ENCODE measurements at places on chromosomes 13 and 19.

DNA sequence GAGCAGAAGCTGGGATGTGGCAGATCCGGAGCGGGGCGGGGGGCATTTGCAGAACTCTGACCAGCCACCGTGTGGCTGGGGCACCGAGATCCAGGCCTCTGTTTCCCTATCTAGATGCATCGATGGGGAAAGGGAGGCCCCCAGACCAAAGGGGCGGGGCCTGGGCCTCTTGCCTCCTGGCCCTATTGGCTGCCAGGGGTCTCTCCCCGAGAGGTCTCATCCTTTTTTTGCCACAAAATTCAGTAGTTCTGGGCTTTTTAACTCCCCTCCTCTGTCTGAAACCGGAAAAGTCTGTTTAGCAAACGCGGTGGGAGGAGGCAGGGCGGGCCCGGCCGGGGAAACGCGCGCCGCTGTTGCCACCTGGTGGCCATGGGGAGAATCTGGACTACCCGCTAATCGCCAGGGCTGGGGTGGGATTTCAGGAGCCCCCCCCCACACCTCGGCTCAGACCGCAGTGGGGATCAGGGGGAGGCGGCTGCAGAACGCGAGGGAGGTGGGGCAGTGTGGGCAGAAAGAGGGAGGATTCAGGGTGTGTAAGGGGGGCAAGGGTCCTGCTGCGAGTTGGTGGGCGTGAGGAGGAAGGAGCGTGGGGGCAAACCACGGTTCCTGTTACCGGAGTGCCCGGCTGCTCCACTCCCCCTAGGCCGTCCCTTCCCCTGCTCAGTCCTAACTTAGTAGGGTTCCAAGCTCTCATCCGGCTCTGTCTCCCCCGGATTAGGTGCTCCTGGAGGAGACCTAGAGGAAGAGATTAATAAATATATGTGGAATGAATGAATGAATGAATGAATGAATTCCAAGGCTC is 28.3 kb downstream of the IL12RB1 start:
- no peaks in the 10 kb centered on the region for H3K36me3 ChIP-seq
- H3K4me3 ChIP-seq, result peak overlapping the region; percentile 18
- peaks cover 6% of the 10 kb centered on the region for H3K27me3 ChIP-seq
- peaks cover 6% of the 10 kb centered on the region for H3K4me1 ChIP-seq
- peak overlapping the region; percentile 39 for H3K27ac ChIP-seq
- peak; percentile 83 for DNase-seq

- no peak for DNase-seq
- H3K4me1 ChIP-seq, result no peaks in the 10 kb centered on the region
- H3K4me3 ChIP-seq, result no peak overlapping the region
- no peaks in the 10 kb centered on the region for H3K27me3 ChIP-seq
- no peak overlapping the region for H3K27ac ChIP-seq
- peaks cover 22% of the 10 kb centered on the region for H3K36me3 ChIP-seq
These were observed 6.8 kb upstream of the ZNF324 start for GRCh38 chr19:58460039-58460438.

DNA sequence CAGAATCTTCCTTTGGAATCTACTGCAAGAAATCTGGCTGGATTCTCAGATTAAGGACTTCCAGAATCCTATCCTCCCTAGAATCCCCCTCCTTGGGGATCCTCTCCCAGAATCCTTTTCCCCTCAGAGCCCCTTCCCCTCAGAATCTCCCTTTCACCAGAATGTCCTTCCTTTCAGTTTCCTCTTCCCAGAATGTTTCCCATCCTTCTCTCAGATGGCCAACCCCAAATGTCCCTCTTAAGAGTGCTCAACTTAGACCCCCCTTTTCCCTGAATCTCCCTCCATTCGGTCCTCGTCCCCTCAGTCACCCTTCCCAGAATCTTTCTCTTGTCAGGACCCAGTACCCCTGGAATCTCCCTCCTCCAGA is 584 bp upstream of the RPS16 start:
- H3K4me1 ChIP-seq, result peaks cover 18% of the 10 kb centered on the region
- peak overlapping the region; percentile 3 for H3K4me3 ChIP-seq
- H3K36me3 ChIP-seq, result peaks cover 30% of the 10 kb centered on the region
- DNase-seq, result no peak
- H3K27ac ChIP-seq, result peak overlapping the region; percentile 78

- no peak for DNase-seq
- no peak overlapping the region for H3K27ac ChIP-seq
- no peak overlapping the region for H3K4me3 ChIP-seq
- H3K27me3 ChIP-seq, result no peaks in the 10 kb centered on the region
- H3K4me1 ChIP-seq, result no peaks in the 10 kb centered on the region
- H3K36me3 ChIP-seq, result no peaks in the 10 kb centered on the region
These were observed 44.5 kb upstream of the KCTD15 start for GRCh38 chr19:33752018-33752800.

GRCh38 chr19:45117167-45117594 is 24.2 kb downstream of the PPP1R37 start:
- peaks cover 32% of the 10 kb centered on the region for H3K4me1 ChIP-seq
- H3K36me3 ChIP-seq, result peaks cover 4% of the 10 kb centered on the region
- H3K27ac ChIP-seq, result no peak overlapping the region
- no peak overlapping the region for H3K4me3 ChIP-seq
- peak; percentile 40 for DNase-seq

DNA sequence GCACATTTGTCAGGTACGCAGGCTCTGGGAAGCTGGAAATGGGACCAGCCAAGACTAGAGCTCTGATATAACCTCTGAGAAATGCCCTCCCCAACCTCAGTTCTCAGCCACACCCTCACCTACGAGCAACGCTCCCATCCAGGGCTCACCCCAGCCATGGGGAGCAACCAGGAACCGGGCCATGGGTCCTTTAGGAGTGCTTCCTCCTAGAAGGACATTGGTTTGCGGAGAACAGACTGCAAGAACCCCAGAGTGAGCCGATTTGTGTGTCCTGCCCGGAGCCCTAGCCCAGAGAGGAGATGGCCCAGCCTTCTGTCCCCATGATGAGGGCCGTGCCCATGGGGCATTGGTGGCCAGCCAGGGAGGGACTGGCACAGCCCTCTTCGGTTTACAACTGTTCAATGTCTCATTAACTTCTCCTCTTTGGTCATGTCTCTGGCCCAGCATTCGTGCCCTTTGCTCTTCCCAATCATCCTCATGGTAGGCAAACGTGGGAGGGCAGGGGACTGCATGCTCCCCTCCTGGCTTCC is 32.9 kb upstream of the IGSF23 start:
- H3K27me3 ChIP-seq, result peaks cover 7% of the 10 kb centered on the region
- H3K27ac ChIP-seq, result no peak overlapping the region
- no peak for DNase-seq
- H3K4me1 ChIP-seq, result no peaks in the 10 kb centered on the region

- no peak overlapping the region for H3K4me3 ChIP-seq
- H3K27ac ChIP-seq, result no peak overlapping the region
These were observed 27.2 kb downstream of the RCBTB2 start for GRCh38 chr13:48505597-48506091.

- peak; percentile 81 for DNase-seq
- H3K36me3 ChIP-seq, result no peaks in the 10 kb centered on the region
- H3K27me3 ChIP-seq, result peaks cover 25% of the 10 kb centered on the region
- no peak overlapping the region for H3K4me3 ChIP-seq
These were observed 173.4 kb downstream of the KATNAL1 start for GRCh38 chr13:30133996-30134395.

DNA sequence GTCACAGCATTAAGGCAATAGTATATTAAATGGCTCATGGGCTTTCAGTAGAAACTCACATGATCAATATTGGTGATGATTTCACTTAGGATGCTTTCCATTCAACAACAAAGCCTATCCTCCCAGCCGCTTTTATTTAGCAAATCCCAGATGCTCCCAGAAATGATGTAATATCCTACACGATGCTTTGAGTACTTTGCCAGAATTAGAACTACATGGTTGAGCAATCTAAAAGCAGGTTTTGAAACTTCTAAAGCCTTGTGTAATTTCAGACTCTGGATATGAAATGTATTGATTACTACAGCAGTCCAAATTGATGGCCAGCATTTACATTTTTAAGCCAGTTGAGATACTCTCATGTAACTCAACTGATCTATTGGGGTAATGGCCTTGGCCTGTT is 13.6 kb downstream of the DLEU7 start:
- no peaks in the 10 kb centered on the region for H3K4me1 ChIP-seq
- no peak overlapping the region for H3K4me3 ChIP-seq
- DNase-seq, result peak; percentile 62
- no peak overlapping the region for H3K27ac ChIP-seq
- no peaks in the 10 kb centered on the region for H3K36me3 ChIP-seq

GRCh38 chr13:110343241-110343865 is 36.3 kb downstream of the COL4A2 start:
- no peaks in the 10 kb centered on the region for H3K27me3 ChIP-seq
- H3K4me1 ChIP-seq, result peaks cover 51% of the 10 kb centered on the region
- DNase-seq, result no peak
- H3K4me3 ChIP-seq, result no peak overlapping the region

DNA sequence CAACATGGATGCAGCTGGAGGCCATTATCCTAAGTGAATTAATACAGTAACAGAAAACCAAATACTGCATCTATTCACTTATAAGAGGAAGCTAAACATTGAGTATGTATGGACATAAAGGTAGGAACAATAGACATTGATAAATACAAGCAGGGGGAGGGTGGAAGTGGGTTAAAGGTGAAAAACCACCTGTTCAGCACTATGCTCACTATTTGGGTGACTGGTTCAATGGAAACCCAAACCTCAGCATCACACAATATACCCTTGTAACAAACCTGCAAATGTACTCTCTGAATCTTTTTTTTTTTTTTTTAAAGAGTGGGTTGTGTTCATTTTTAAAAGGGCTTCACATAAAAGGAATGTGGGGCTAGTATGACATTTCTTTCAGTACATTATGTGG is 26.9 kb upstream of the CPB2 start:
- H3K4me1 ChIP-seq, result no peaks in the 10 kb centered on the region
- H3K4me3 ChIP-seq, result no peak overlapping the region
- no peaks in the 10 kb centered on the region for H3K36me3 ChIP-seq
- no peak for DNase-seq
- no peak overlapping the region for H3K27ac ChIP-seq

DNA sequence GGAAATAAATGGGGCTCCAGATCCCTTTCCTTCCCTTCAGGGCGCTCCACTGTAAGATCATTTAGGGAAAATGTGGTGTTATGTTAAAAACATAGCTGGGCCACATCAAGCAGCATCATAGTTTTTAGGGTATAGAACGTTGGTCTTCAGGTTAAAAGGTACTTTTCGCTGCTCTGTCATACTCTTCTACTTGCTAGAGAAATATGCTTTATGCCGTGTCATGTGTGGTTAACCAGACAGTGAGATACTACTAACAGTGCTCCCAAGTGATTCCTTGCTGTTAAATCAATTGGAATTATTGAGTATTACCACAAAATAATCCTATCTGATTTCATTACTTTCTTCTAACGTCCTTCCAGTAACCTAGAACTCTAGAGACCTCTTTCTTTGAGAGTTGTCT is 1.1 kb upstream of the NDFIP2 start:
- H3K4me1 ChIP-seq, result peaks cover 5% of the 10 kb centered on the region
- DNase-seq, result no peak
- H3K36me3 ChIP-seq, result no peaks in the 10 kb centered on the region
- H3K27ac ChIP-seq, result no peak overlapping the region

DNA sequence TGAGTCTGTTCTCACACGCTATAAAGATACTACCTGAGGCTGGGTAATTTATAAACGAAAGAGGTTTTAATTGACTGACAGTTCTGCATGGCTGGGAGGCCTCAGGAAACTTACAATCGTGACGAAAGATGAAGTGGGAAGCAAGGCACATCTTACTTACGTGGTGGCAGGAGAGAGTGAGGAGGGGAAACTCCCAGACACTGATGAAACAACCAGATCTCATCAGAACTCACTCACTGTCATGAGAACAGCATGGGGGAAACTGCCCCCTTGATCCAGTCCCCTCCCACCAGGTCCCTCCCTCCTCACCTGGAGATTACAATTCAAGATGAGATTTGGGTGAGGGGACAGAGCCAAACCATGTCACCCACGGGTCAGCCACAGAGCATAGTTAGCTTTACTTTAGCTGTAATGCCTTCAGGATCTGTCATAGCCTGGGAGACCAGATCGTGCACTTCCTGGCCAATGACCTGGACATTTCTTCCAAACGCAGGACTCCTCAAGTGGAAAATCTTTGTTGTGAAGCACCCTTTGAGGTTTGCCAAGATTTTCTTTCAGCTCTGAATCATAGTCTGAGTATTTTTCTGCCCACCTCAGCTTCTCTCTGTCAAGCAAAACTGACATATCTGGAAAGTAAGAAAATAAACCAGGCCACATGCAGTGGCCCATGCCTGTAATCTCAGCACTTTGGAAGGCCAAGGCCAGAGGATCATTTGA is 25.2 kb upstream of the HIF3A start:
- H3K4me3 ChIP-seq, result no peak overlapping the region
- no peaks in the 10 kb centered on the region for H3K36me3 ChIP-seq
- peak overlapping the region; percentile 100 for H3K27ac ChIP-seq
- DNase-seq, result peak; percentile 95
- H3K4me1 ChIP-seq, result peaks cover 9% of the 10 kb centered on the region
- no peaks in the 10 kb centered on the region for H3K27me3 ChIP-seq

GRCh38 chr19:12034620-12035019 is 859 bp downstream of the ZNF433 start:
- peaks cover 5% of the 10 kb centered on the region for H3K4me1 ChIP-seq
- peak overlapping the region; percentile 90 for H3K4me3 ChIP-seq
- DNase-seq, result no peak
- H3K36me3 ChIP-seq, result peaks cover 3% of the 10 kb centered on the region
- H3K27me3 ChIP-seq, result no peaks in the 10 kb centered on the region
- H3K27ac ChIP-seq, result no peak overlapping the region
